Fibroblast of skin of right biceps (primary cell): ENCODE measurements at places on chromosomes 7 and 10.

DNA sequence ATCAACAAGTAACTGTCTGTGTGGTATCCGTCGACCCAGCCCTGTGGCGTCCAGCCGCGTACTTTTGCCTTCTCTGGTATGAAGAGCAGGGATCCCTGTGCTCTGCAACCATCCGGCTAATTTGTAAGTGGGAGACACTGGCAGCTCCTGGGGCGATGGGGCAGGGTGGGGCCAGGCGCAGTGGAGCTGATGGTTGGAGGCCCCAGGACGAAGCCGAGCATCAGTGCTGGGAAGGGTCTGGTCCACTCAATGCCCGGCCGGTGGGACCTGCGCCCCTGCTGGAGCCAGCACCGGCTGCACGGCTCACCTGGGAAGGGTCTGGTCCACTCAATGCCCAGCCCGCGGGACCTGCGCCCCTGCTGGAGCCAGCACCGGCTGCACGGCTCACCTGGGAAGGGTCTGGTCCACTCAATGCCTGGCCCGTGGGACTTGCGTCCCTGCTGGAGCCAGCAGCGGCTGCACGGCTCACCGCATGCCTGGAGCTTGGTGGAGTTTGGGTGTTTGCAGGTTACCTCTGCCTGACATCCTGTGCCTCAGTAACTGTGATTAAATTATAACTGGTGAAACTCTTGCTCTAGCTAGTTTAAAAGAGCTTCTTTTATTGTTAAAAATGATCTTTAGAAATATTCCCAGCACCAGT, 96.1 kb downstream of the NKX6-2 start:
- no peak for DNase-seq

DNA sequence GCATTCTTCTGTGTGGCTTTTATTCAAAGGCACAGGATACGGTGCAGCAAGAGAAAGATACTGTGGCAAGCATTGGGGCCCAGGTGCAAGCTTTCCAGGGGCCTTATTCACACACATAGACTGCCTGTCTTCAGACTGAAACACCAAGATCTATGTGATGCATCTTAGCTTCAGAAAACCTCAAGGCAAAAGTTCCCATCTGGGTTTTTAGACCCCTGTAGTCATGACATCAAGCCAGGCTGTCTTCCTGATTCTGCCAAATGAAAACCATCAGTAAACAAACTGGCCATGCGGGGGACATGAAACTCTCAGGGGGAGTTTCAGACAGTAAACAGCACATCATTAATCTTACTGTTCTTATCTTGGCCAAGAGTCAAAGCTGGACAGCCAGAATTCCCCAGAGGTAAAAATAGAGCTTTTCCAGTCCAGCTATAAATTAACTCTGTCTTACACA, 9.8 kb downstream of the AGBL3 start:
- no peak for DNase-seq

- no peak for DNase-seq
These were observed 38.8 kb downstream of the DLG5 start for GRCh38 chr10:77887631-77888355.

DNA sequence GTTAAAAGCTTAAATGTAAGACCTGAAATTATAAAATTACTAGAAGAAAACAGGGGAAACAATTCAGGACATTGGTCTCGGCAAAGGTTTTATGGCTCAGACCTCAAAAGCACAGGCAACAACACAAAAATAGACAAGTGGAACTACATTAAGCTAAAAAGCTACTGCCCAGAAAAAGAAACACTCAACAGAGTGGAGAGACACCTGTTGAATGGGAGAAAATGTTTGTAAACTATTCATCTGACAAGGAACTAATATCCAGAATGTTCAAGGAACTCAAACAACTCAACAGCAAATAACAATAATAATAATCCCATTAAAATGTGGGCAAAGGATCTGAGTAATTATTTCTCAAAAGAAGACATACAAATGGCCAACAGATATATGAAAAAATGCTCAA, 170.4 kb downstream of the FRMD4A start:
- no peak for DNase-seq

DNA sequence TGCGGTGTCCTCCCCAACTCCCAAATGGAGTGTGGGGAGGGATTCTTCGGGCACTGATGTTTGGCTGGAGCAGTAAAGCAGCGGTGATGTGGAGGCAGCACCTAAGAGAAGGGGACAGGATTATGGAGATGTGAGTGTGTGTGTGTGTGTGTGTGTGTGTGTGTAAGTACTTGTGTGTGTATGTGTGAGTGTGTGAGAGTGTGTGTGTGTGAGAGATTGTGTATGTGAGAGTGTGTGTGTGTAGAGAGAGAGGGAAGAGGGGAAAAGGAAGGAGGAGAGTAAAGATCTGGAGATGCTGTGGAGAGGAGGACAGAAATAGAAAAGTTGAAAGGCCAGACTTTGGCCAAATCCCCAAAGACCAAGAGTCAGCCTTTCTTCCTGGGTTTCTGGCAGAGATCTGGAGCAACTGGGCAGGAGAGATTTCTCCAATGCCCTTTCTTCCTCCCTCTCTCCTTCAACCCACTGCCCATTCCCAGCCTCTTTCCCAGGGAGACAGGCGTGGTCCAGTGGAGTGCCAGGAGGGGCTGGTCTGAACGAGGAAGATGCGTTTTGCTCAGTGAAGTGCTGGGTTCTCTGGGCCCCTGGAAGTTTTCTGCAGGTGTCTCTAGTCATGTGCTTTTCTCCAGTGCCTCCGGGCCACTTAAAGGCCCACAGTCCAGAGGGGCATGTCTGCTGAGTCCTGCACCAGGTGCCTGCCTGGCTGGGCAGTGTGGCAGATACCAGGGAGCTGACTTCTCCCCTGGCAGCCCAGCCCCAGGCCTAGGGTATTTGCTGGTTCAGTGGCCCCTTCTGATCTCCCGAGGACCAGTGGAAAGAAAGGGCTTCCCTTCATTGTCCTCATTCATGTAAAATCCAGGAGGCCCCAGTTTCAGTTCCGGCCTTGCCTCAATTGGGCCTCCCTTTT, 60.5 kb downstream of the HK1 start:
- no peak for DNase-seq

DNA sequence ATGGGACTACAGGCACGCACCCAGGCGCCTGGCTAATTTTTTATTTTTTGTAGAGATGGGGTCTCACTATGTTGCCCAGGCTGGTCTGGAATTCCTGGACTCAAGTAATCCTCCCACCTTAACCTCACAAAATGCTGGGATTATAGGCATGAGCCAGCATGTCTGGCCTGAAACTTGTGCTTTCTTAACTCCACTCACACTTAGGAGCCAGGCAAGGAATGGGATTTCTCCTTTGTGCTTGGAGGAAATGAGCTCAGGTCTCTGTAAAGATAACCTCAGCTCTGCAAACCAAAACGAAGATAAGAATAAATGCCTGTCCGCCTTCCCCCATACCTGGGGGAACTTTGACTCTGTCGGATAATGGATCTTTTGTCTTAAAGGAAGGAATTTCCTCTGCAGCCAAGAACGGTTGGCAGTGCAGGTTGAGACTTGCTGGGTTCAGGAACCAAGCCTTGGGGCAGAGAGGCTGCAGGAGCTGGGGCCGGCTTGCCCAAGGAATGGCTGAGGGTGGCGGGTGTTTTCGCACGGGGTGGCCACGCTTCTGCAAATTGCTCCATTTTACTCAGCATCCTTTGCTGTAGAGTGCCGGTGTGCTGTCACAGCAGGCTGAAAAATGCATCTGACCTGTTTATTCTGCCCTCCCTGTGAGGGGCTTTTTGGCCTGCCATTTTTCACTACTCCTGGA, 174.2 kb downstream of the KIAA1217 start:
- no peak for DNase-seq

GRCh38 chr7:32502728-32503127, 7.4 kb downstream of the AVL9 start:
- DNase-seq: no peak

GRCh38 chr7:34900891-34901513, 136.3 kb downstream of the DPY19L1 start:
- DNase-seq: no peak

- DNase-seq: peak; percentile 99
These were observed 259.7 kb upstream of the FERD3L start for GRCh38 chr7:19404912-19405329.

- DNase-seq: peak; percentile 43
These were observed 38.3 kb downstream of the LYZL2 start for GRCh38 chr10:30591249-30591670.

DNA sequence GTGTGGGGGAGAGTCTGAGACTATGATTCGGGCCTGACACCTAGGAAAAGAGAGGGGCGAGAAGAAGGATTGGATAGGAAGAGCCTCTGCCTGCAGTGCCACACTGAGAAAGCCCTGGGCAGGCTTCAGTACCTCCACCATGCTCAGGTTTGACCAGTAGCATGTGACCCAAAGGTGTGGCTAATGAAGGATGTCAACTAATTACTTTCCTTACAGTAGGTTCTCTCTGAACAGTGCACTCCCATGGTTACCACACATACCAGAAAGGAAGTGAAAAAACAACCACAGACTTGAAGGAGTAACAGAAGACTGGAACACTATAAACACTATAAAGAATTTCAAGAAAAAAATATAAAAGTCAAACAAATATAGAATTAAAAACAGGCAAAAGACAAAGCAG, 46.2 kb downstream of the SEM1 start:
- DNase-seq: no peak

- no peak for DNase-seq
These were observed 10.0 kb downstream of the AOC1 start for GRCh38 chr7:150862356-150862755.

DNA sequence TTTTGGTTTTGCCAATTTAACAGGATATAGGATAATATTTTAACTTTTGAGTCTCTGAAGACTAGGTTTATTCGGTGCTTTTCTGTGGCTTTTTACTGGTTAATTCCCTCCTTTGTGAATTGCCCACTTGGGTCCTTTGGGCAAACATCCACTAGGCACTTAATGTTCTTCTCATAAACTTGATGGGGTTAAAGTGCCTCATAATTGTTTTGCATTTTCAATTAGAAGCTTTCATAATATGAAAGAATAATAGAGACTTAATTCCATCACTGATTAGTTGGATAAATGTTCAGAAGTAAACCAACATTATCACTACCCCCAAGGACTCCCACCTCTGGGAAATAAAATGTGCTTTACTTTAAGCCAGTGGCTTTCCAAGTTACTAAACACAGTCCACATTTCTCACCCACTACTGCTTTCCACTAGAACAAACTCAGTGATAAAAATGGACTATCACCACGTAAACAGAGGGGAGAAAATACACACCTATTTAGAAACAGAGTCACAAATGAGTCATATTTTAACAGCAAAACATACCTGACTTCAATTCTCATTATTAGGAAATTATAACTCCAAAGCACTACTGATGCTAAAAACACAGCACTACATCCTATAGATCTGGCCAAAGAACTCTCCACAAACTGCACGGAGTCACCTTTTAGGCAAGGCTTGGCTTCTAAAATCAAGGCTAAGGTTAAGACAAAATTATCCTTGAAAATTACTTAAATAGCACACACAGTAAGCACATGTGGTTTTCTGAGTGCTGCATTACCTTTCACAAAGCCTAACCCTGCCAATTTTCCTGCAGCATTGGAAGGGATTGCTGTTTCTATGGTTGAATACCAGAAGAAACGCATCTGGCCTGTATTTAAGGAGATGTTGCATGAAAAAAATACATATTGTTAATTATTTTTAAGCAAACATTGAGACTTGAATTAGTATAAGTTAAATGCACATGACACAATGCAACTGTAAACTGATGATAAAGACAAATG, 41.2 kb downstream of the PARD3 start:
- no peak for DNase-seq

GRCh38 chr10:89235073-89235798, 16.3 kb downstream of the LIPA start:
- DNase-seq: no peak

GRCh38 chr7:101896316-101896715, 78.9 kb downstream of the CUX1 start:
- no peak for DNase-seq
